ENCODE measurements at places on chromosomes 1 and 21. TPM values are rescaled to one million over a fixed set of nuclear protein-coding genes. Genes with fewer than 3 reads are reported as not detected.

LYPD8 gene
- not detected for total RNA-seq

CA6 gene
- not detected for total RNA-seq

FAM131C gene
- 3.7 TPM for total RNA-seq

PROK1 gene
- not detected for total RNA-seq

DYNLT4 gene
- 0.35 TPM for total RNA-seq

Measured in left ventricle myocardium superior (tissue), 1 donor.